Aorta (tissue), 5 donors: ENCODE measurements at places on chromosomes 3 and 15. TPM values are rescaled to one million over a fixed set of nuclear protein-coding genes. Genes with fewer than 3 reads are reported as not detected.

FAM219B gene
- 64.7 TPM for total RNA-seq

DNA sequence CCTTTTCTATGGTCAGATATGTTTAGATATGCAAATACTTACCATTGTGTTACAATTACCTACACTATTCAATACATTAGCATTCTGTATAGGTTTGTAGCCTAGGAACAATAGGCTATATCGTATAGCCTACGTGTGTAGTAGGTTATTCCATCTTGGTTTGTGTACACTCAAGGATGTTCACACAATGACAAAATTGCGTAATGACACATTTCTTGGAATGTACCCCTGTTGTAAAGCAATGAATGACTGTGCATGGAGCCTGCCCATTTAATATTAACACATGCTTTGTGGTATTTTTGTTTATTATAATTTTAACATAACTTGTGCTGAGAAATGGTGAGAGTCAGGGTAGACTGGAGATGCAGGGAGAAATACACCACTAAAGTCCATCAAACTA is 154.9 kb downstream of the LEKR1 start:
- DNase-seq, result no peak
- no peak overlapping the region for H3K27ac ChIP-seq
- no peaks in the 10 kb centered on the region for H3K36me3 ChIP-seq

MKRN3 gene
- total RNA-seq, result not detected

DNA sequence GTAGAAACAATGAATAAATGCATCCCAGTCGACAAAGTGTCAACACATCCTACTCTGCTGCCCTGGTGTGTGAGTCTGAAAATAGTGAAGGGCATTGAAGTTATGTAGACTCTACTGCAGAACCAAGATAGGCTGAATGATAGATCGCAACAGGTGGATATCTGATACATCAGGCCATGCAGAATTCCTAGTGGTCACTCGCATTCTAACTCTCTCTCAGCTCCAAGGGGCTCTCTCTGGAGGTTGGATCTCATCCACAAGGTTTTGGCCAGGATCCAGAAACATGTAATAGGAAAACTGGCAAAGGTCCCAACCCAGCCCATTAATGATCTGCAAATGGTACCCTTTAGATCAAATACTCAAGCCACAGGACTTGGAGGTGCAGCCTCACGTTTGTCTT is 514.1 kb downstream of the MAGI1 start:
- no peak for DNase-seq
- no peak overlapping the region for H3K27ac ChIP-seq
- no peak overlapping the region for H3K4me3 ChIP-seq
- H3K36me3 ChIP-seq, result no peaks in the 10 kb centered on the region
- no peaks in the 10 kb centered on the region for H3K27me3 ChIP-seq

CIDEC gene
- total RNA-seq, result not detected

GRCh38 chr3:55641964-55642363 is 154.9 kb upstream of the WNT5A start:
- H3K27ac ChIP-seq, result no peak overlapping the region
- no peak for DNase-seq
- H3K27me3 ChIP-seq, result peaks cover 5% of the 10 kb centered on the region

DNA sequence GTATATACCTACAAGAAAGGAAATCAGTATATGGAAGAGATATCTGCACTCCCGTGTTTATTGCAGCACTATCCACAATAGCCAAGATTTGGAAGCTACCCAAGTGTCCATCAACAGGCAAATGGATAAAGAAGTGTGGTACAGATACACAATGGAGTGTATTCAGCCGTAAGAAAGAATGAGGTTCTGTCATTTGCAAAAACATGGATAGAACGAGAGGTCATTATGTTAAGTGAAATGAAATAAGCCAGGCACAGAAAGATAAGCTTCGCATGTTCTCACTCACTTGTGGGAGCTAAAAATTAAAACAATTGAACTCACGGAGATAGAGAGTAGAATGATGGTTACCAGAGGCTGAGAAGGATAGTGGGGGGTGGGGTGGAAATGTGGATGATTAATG is 53.1 kb downstream of the FAM81A start:
- H3K36me3 ChIP-seq, result no peaks in the 10 kb centered on the region
- no peak for DNase-seq
- no peaks in the 10 kb centered on the region for H3K4me1 ChIP-seq
- H3K27me3 ChIP-seq, result no peaks in the 10 kb centered on the region
- no peak overlapping the region for H3K4me3 ChIP-seq

KBTBD12 gene
- total RNA-seq, result 4.5 TPM

DNA sequence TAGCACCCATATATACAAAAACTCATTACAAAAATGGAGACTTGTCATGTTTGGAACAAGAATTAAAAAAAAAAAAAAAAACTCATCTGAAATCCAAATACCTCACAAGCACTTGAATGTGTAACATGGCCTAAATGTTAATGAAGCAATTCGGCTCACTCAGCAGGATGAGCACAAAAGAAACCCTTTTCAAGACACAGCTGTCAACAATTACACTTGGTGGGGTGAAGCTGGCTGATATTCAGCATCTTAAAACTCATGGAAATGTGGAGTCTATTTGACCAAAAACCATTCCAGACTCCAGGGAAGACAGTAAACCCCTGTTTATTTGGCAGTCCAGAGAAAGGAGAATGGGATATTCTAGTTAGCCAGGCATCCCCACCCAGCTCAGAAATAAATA is 205.4 kb upstream of the TSC22D2 start:
- no peaks in the 10 kb centered on the region for H3K36me3 ChIP-seq
- no peaks in the 10 kb centered on the region for H3K27me3 ChIP-seq
- no peak overlapping the region for H3K4me3 ChIP-seq

- H3K36me3 ChIP-seq, result no peaks in the 10 kb centered on the region
- H3K27me3 ChIP-seq, result no peaks in the 10 kb centered on the region
- H3K4me1 ChIP-seq, result no peaks in the 10 kb centered on the region
- H3K4me3 ChIP-seq, result no peak overlapping the region
- DNase-seq, result no peak
- H3K27ac ChIP-seq, result no peak overlapping the region
These were observed 272.1 kb downstream of the FAM43A start for GRCh38 chr3:194957743-194958240.

DNA sequence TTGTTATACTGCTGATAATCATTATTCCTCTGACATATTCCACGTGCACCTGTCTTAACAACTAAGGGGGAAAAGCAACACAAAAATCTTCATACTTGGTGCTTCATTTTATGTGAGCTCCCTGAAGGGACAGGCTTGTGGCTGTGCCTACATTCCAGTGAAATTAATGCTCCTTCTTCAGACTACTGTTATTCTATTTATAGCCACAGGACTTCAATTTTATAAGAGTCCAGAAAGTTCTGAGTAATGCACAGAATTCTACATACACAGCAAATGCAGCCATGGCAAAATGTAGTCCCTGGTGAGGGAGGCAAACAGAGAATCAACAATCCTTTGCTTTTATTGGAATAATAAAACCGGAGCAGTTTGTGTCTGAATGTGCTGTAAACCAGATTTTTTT is 417.1 kb downstream of the RBMS3 start:
- no peaks in the 10 kb centered on the region for H3K27me3 ChIP-seq
- no peak for DNase-seq

RAD18 gene
- 7.1 TPM for total RNA-seq

DNA sequence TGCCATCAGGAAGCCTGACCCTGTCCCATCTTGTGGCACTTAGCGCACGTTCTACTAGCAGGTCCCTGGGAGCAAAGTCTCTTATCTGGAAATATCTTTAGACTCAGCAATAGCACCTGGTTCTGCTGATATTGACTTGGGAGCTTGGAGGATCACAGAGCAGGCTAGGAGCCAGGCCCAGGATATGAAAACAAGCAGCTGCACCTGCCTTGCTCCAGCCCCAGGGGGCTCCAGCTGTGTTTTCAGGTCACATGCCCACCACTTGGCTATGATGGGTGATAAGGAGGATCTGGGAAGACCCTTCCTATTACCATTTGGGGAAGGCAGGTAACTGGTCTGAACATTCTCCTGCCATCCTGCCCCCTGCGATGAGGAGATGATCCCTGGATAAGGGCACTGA is 87.8 kb downstream of the C3orf70 start:
- no peak overlapping the region for H3K27ac ChIP-seq
- DNase-seq, result no peak

PLSCR4 gene
- 69.7 TPM for total RNA-seq

FBXO40 gene
- total RNA-seq, result 0.13 TPM

DNA sequence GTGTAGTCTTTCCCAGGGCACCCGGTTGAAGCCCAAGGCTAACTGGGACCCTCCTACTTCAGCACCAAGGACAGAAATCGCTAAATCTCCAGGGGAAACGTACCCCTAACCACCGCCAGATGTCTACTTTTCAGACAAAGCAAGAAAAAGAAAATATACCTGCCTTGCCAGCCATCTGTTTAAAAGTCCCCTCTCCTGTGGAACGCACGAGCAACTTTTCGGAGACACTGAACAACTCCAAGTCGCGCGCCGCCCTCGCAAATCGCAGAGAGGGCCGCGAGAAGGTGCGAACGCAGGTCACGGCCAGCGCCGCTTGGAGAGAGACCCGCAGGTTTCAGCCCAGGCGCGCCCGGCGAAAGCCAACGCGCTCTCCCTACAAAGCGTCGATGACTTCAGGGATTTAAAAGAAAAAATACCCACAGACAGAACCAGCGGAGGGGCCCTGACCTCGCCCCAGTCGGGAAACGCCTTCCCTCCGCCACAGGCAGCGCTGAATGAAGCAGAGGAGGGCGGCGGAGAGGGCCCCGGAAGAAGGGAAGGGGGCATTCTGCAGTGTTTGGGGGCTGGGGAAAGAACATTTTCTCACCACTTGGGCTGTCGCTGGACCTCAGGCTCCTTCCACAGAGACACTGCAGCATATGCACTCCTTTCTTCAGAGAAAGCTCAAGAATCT is 213.1 kb downstream of the FGF12 start:
- H3K27ac ChIP-seq, result no peak overlapping the region
- DNase-seq, result peak; percentile 78
- H3K4me3 ChIP-seq, result peak overlapping the region; percentile 22
- no peaks in the 10 kb centered on the region for H3K36me3 ChIP-seq
- no peaks in the 10 kb centered on the region for H3K27me3 ChIP-seq
- no peaks in the 10 kb centered on the region for H3K4me1 ChIP-seq

NTRK3 gene
- 79.2 TPM for total RNA-seq

DNA sequence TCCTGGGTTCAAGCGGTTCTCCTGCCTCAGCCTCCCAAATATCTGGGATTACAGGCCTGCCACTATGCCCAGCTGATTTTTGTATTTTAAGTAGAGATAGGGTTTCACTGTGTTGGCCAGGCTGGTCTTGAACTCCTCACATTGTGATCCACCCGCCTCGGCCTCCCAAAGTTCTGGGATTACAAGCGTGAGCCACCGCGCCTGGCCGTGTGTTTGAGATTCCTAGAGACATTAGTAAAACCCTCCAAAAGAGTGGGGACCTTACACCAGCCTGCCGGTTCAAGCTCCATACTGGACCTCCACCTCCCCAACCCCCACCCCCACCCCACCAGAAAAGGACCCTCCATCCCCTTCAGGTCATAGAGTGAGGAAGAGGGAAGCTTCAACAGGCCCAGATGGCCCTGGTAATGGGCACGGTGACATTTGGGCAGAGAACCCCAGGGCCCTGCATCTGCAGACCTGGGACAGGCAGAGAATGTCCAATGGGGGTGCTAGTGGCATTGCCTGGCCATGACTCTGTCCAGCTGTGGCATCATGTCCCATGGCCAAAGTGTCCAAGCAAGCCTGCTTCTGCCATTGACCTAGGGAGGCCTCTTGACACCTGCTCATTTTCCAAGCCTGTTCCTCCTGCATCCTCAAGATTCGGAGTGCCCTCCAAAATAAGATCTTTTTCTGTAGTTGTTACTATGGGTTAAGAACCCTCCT is 108.9 kb upstream of the KLF13 start:
- H3K27ac ChIP-seq, result no peak overlapping the region
- no peak for DNase-seq
- no peak overlapping the region for H3K4me3 ChIP-seq

DNA sequence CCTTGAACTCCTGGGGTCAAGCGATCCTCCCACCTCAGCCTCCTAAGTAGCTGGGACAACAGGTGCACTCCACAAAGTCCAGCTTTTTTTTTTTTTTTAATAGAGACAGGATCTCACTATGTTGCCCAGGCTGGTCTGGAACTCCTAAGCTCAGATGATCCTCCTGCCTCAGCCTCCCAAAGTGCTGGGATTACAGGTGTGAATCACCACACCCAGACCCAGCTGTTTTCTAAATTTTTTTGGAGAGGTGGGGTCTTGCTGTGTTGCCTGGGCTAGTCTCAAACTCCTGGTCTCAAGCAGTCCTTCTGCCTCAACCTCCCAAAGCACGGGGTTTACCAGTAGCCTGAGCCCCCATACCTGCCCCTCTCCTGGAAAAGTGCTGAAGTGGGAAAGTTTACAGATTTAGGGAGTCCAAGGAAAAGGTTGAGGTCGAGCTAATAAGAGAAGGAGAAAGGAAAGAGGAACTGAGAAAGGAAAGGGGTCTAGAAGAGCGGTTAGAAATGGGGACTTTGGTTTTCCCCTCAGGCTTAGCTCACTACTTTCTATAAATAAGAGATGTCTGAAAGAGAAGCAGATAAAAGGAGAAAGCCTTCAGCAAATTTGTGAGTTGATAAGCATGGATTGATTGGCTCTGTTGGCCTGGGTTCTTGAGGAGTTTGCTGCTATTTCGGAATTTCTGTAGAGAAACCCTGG is 23.6 kb downstream of the UBE2E1 start:
- DNase-seq, result no peak
- H3K4me3 ChIP-seq, result no peak overlapping the region
- no peak overlapping the region for H3K27ac ChIP-seq
- H3K36me3 ChIP-seq, result no peaks in the 10 kb centered on the region
- H3K27me3 ChIP-seq, result no peaks in the 10 kb centered on the region

ALPK3 gene
- total RNA-seq, result 77.0 TPM

GRCh38 chr3:182165234-182165633 is 453.5 kb downstream of the SOX2 start:
- H3K27me3 ChIP-seq, result no peaks in the 10 kb centered on the region
- H3K4me3 ChIP-seq, result no peak overlapping the region
- no peak overlapping the region for H3K27ac ChIP-seq
- no peaks in the 10 kb centered on the region for H3K36me3 ChIP-seq
- no peak for DNase-seq

GRCh38 chr3:169498336-169498735 is 165.2 kb downstream of the MECOM start:
- H3K4me3 ChIP-seq, result no peak overlapping the region
- no peaks in the 10 kb centered on the region for H3K36me3 ChIP-seq
- H3K4me1 ChIP-seq, result peaks cover 1% of the 10 kb centered on the region

- H3K27ac ChIP-seq, result no peak overlapping the region
- DNase-seq, result no peak
- no peaks in the 10 kb centered on the region for H3K4me1 ChIP-seq
- H3K27me3 ChIP-seq, result no peaks in the 10 kb centered on the region
These were observed 27.7 kb downstream of the TRAK1 start for GRCh38 chr3:42118762-42119361.

- H3K4me3 ChIP-seq, result no peak overlapping the region
- peaks cover 4% of the 10 kb centered on the region for H3K4me1 ChIP-seq
- peak; percentile 58 for DNase-seq
- no peaks in the 10 kb centered on the region for H3K36me3 ChIP-seq
These were observed 5.3 kb upstream of the CTDSPL start for GRCh38 chr3:37856381-37856780.

SCN11A gene
- 0.93 TPM for total RNA-seq

ERICH6 gene
- not detected for total RNA-seq

GRCh38 chr3:76470285-76470684 is 569.6 kb upstream of the ROBO2 start:
- DNase-seq, result no peak
- H3K27me3 ChIP-seq, result no peaks in the 10 kb centered on the region
- no peak overlapping the region for H3K4me3 ChIP-seq
- H3K4me1 ChIP-seq, result no peaks in the 10 kb centered on the region

- no peak overlapping the region for H3K4me3 ChIP-seq
- no peak for DNase-seq
- H3K36me3 ChIP-seq, result no peaks in the 10 kb centered on the region
- no peak overlapping the region for H3K27ac ChIP-seq
These were observed 85.2 kb downstream of the SNRK start for GRCh38 chr3:43371494-43371893.
